ENCODE measurements at places on chromosomes 6 and 20.

- no peak for DNase-seq
Measured at GRCh38 chr6:16849280-16849987, 88.2 kb upstream of the ATXN1 start.

- DNase-seq, result no peak
Measured at GRCh38 chr6:52718550-52718949, 44.7 kb downstream of the GSTA2 start.

DNA sequence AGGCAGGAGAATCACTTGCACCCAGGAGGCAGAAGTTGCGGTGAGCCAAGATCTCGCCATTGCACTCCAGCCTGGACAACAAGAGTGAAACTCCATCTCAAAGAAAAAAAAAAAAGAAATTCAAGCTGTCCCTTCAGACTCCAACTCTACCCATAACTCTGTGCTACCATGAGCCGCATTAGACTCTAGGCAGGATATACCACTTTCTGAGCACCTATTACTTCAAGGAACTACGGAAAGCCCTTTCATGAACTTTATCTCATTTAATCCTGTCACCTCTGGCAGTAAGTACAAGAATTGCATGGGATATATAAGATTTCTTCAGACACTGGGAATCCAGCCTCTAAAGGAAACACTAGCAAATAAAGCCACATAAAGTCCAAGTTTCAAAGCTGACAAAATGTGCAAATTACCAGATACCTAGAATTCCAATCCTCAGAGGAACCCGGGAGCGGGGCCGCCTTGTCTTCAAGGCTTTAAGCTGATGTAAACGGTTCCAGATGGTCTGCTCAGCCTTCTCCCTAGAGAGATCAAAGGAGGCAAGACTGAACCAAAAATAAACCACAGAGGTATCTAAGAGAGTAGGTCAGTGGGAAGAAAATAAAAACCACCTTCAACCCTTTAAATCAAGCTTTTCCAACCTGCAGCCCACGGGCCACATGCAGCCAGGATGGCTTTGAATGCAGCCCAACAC is 9.4 kb downstream of the CDK5RAP1 start:
- no peak for DNase-seq

- DNase-seq, result no peak
Measured at GRCh38 chr6:89843070-89843469, 13.4 kb downstream of the CASP8AP2 start.

DNA sequence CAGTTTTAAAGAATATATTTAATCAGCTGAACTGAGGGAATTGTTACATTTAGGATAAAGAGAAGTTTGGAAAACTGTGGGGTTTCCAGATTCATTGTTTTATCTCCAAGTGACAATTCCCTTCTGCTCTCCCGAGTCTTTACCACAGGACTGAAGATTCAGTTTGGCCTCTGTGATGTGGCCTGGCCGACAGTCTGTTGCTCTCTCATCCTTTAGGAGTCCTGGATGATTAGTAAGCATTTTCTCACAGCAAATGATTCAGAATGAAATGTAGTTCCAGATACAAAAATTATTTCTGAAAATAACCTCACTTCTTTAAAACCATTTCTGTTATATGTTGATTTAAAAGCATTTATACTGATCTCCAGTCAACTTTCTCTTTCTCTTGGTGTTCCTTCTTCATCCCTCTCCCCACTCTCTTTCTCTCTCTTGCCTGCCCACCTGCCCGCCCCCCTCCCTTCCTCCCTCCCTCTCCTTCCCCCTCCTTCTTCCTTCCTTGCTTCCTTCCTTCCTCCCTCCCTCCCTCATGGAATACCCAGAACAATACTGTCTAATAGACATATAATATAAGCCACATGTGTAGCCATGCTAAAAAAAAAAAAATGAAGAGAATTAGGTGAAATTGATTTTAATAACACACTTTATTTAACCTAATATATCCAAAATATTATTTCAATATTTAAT is 254.9 kb downstream of the PRL start:
- DNase-seq, result no peak

DNA sequence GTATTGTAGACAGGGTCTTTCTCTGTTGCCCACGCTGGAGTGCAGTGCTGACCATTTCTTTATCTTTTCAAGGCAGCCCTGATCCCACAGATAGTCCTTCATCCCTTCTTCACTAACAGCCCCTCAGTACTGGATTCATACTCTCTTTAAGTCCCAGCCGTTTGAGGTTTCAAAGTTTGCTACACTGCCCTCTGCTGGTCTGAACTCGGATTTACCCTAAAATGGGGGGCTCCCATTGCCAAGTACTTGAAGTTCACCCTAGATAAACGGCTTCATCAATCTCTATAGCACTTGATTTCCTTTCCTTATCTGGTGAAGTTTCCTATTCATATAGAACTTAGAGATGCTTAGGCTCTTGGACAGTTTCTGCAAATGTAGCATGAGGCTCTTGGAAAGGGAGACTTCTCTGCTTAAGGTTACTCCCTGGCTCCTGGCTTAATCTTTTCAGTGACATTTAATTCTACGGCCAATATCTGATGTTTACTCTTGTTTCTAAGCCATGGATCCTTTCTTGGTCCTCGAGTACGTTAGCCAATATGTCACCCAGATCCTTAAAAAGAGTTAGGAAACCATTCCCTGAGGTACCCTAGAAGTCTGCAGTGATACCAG is 21.4 kb upstream of the PREP start:
- DNase-seq, result peak; percentile 90

GRCh38 chr6:118890997-118891790 is 2.8 kb upstream of the ASF1A start:
- DNase-seq, result peak; percentile 41
